Activated CD4-positive, CD25-positive, alpha-beta regulatory T cell (primary cell): ENCODE measurements at places on chromosomes 5 and 9.
A peak's percentile ranks its signal among the peaks of the same experiment; 100 is the strongest.

GRCh38 chr5:155406815-155407214 is 393.3 kb downstream of the KIF4B start:
- no peak for DNase-seq

DNA sequence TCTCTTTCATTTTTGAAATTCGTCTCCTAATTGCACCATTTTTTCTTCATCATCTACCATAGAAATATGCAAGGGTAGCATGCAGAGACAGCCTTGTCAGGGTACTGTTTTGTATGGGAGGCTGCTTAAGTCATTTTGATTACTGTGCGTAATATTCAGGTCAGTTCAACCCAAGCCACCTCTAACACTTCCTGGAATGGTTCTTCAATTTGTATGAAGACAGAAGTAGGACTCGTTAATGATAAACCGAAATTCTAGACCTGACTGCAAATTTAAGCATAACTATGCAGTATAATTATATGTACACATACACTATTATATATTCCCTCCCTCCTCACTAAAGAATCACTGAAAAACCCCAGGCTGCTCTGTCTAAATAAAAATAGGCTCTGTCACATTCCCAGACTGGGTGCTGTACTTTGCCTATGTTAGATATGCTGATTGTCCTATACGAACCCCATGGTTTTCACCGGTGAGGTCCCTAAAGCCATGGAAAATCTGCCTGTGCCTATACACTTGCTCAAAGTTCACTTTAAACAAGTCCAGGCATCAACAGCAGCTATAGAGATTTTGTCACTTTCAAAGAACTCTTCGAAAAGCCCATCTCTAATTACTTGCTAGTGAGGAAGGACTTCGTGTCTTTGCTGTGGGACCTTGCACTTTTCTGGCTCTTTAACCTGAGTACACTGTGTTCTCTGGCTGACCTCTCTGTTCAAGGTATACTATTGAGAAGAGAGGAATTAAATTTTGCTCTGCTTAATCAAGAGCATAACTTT is 352.1 kb upstream of the CD180 start:
- no peak for DNase-seq

DNA sequence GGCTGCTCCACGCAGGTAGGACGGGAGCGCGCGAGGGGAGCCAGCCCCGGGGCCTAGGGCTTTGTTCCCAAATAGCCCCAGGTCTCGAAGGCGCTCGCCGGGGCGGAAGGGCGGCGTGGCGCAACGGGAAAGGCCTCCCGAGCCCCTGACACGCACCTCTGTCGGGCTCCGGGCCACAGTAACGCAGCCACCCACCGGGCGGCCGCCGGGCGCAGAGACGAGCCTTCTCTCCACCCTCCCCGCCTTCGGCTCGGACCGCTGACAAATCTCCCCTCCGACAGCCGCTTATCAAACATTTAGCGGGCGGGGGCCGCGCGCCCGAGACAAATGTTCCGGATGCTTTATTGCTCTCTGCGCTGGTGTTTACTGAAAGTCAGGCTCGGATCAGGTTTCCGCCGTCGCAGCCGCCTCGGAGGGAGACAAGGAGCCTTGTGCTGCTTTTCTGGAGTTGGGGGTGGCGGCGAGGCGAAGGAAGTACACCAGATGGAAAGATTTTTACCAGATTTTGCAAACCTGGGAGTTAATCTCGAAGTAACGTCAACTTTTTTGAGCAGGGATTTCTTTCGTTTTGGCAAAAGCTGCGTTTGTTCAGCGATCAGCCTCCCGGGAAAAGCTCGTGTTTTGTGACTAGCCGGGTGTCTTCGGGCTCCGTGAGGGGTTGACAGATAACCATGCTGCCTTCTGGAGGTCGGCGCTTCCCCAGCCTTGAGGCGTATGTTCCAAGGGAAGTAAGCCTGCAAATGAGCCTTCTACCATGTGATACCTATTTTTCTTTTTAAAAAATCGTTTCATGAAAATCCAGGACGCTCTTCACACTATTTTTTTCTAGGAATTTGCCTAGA is 950 bp downstream of the RGMB start:
- DNase-seq = peak; percentile 38

- DNase-seq = no peak
Observed at GRCh38 chr9:136544964-136545691, 720 bp downstream of the NOTCH1 start.

DNA sequence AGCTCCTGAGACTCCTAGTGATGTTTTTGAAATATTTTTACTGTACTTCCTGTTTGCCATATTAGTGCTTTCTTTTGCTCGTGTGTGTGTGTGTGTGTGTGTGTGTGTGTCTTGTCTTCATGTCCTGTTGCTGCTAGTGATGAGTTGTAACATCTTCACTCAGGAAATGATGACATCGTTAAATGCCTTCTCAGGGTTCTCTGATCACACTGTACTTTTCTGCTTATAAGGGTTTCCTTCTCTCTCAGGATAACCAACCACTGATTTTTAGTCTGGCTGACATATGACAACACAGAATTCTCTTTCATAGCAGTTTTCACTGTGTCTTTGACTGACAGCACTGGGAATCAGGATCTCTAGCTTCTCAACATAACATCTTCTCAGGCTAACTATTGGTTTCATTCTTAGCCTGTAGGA is 16.1 kb downstream of the SV2C start:
- DNase-seq = no peak

DNA sequence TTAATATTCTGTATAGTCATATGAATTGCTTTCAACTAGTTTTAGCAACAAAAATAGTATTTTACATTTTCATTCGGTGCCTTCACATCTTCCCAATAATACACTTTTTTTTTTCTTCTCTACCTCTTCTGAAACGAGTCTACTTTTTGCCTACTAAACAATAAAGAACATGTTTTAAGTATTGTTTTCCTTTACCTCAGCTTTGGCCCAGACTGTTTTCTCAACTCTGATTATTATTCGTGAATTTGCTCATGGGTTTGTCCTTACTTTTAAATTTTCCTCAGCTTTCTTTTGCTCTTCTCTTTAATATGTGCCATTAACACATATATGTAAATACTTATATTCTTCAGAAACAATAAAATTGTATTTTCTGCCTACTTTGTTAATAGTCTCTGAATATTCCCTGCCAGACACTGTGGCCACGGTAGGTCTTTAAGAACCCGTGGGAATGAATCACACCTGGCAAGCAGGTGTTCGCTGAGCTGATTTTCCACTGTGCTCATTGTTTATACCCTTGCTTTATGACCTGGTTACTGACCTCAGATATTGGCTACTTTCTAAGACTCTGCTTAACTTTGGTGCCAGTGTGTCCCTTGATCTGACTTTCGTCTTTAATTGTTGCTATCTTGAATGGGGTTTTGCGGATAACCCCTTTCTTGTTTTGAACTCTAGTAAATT is 49.1 kb downstream of the FAM170A start:
- no peak for DNase-seq

DNA sequence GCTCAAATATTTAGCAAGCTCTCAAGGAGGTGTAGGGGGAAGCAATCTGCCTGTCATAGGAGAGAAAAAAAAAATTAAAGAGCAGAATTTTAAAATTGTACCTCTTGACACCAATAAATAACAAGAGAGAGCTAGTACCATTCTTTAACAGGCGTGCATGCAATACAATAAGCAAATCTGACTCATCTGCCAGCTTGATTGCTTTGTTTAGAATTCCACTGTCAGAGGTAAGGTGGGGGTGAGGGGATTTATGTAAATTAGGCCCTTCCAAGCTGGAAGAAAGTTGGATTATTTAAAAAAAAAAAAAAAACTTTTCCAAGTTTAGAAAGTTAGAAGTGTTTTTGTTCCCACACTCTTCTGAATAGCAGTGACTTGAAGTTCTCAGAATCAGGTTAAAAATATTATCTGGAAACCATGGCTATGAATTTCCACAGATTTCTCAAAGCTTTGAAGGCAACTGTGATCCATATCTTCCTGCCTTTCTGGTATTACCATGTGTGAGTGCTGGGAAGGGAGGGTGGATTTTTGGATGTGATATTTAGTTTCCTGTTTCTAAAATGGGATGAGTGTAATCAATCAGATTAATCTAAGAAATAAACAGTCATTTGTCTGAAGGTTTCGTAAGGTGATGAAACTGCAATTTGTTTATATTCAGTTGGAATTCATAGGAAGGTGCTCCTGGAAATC is 477.5 kb downstream of the TLE4 start:
- DNase-seq = no peak

DNA sequence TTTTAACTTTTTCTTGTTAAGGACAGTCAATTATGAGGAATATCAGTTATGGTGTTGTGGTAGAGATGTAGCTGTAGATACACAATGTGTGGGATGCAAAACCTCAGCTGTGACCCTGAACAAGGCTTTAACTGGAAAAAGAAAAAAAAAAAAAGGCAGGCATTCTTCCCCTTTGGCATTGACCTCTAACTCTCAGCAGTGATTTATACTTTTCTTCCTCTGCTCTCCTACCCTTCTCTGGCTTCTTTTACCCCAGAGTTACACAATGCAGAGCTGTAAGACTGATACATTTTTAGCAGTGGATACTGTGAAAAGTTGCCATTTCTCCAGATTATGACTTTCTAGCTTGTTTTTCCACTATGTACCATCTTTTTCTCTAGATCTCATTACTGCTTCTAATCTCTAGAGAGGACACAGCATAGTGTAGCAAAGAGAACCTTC is 2.0 kb downstream of the CTNNAL1 start:
- no peak for DNase-seq

- no peak for DNase-seq
Observed at GRCh38 chr5:40503439-40503838, 176.3 kb upstream of the PTGER4 start.

DNA sequence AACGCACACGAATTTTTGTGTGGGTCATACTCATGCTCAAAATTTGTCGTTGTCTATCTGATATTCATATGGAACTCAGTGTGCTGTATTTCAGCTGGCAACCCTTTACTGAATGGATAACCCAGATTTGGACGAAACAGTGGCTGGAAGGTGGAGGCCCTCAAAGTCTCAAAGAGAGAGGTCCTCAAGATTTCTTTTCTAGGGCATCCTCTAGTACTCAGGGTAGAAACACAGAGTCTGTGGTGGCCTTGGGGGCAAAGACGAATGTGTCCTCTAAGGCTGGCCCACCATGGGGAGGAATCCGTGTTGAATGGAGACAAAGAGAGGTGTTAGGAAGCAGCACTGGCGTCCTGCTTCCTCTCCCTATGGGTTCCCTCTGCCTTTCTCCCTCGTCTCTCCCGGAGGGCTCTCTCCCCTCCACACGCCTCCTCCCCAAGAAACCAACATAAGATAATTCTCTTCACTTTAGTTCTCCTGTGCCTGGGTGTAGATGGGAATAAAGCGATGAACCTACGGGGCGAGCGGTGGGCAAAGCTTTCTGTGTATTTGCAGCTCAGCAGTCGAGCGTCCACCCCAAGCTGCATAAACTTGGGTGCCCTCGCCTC is 333.7 kb downstream of the CWC27 start:
- no peak for DNase-seq

GRCh38 chr5:77972469-77973252 is 196.5 kb upstream of the TBCA start:
- DNase-seq = no peak

GRCh38 chr5:134568761-134569695 is 43.6 kb downstream of the JADE2 start:
- no peak for DNase-seq

- no peak for DNase-seq
Observed at GRCh38 chr5:146041180-146041789, 64.1 kb downstream of the PLAC8L1 start.

GRCh38 chr9:6054280-6055099 is 39.1 kb upstream of the RANBP6 start:
- peak; percentile 25 for DNase-seq

DNA sequence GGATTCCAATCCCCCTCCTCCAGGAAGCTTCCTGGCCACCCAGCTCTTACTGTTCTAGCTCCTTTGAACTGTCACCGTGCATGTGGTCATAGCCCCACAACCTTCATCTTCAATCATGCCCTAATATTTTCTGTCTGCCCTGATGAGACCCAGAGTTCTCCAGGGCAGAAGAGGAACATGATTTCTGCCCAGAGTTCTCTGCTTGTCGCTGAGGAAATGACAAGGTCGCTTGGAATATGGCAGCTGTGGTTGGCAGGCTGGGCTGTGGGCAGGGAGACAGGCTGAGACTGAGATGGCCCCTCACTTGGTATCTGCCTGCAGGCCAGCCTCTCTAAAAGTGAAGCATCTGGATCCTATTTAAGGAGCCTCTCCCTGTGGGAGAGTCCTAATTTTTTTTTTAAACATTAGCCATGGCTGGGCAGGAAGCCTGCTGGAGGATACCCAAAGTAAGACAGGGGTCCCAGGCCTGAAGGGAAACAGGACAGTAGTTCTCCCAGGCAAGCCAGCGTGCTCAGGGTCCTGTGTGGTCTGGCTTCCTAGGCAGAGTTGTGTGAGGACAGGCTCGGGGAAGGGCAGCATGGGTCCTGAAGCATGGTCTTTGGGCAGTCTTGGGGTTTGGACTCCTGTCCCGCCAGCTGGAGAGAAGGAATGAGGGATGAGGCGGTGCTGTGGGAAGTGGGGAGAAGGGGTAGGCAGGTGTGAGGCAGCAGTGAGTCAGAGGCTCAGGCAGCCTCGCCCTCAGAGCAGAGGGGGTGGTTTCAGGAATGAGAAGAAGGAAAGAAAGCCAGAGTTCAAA is 242.1 kb downstream of the FSTL4 start:
- no peak for DNase-seq

DNA sequence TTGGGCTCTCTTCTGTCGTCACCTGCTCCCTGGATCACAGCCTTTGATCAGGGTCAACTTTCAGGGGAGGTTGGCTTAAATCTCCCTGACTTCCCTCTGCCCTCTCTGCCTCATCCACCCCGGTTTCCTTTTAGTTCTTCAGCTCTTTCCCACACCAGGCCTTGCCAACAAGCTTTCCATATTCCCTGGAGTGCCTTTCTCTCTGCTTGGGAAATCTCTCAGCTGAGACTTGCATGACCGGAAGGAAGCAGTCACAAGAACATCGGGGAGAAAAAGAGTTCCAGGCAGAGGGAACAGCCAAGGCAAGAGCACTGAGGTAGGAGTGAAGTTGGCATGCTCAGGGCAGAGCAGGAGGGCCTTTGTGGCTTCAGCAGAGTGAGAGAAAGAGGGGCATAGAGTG is 88.4 kb upstream of the HSPA9 start:
- no peak for DNase-seq

- DNase-seq = no peak
Observed at GRCh38 chr9:95607507-95607906, 90.7 kb upstream of the PTCH1 start.

- no peak for DNase-seq
Observed at GRCh38 chr9:7009065-7009464, 251.3 kb downstream of the KDM4C start.

DNA sequence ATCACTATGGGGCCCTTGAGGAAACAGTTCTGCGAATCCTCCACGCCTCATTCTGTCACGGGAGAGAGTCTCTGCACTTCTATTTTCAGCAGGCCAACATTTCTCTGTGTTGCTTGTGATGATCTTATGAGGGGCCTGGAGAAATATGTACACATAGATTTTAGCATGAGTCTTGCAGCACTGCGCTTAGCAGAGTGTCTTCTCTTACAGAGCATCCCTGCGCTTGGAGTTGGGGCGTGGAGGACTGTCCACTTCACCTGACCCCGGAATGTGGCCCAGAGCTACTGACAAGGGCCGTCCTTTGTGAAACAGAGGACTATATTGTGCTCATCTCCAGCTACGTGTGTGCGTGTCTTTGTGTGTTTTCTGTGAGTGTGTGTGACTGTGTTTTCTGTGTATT is 428.2 kb upstream of the IRX4 start:
- DNase-seq = no peak

GRCh38 chr5:159913048-159913447 is 3.2 kb upstream of the ADRA1B start:
- DNase-seq = no peak

- no peak for DNase-seq
Observed at GRCh38 chr5:57432876-57433275, 49.7 kb downstream of the ACTBL2 start.

- DNase-seq = no peak
Observed at GRCh38 chr5:148255456-148255855, 13.1 kb upstream of the SPINK13 start.

GRCh38 chr5:172569861-172570558 is 71.1 kb upstream of the NEURL1B start:
- DNase-seq = no peak
